Femur (tissue), 1 donor: ENCODE measurements at places on chromosomes 7 and 10.

- DNase-seq, result no peak
These were observed 261.1 kb upstream of the CSTF2T start for GRCh38 chr10:51960494-51960895.

GRCh38 chr7:135537905-135538304 is 19.8 kb upstream of the NUP205 start:
- no peak for DNase-seq

- no peak for DNase-seq
These were observed 178.9 kb upstream of the TMEM106B start for GRCh38 chr7:12032146-12032545.

DNA sequence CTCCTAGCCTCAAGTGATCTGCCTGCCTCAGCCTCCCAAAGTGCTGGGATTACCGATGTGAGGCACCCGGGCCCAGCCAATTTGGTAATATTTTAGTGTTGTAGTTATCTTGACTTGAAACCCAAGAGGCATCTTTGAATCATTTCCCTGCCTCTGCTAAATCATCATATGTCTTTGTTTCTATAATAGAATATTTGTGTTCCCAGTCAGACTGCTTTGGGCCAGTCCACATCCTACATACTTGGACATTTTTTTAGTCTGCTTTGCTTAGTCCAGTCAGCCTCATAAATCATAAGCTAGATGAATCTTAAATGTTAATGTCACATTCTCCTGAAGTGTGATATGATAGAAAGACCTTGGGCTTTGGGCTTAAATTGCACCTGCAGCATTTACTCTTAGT is 5.9 kb downstream of the STAM start:
- no peak for DNase-seq

DNA sequence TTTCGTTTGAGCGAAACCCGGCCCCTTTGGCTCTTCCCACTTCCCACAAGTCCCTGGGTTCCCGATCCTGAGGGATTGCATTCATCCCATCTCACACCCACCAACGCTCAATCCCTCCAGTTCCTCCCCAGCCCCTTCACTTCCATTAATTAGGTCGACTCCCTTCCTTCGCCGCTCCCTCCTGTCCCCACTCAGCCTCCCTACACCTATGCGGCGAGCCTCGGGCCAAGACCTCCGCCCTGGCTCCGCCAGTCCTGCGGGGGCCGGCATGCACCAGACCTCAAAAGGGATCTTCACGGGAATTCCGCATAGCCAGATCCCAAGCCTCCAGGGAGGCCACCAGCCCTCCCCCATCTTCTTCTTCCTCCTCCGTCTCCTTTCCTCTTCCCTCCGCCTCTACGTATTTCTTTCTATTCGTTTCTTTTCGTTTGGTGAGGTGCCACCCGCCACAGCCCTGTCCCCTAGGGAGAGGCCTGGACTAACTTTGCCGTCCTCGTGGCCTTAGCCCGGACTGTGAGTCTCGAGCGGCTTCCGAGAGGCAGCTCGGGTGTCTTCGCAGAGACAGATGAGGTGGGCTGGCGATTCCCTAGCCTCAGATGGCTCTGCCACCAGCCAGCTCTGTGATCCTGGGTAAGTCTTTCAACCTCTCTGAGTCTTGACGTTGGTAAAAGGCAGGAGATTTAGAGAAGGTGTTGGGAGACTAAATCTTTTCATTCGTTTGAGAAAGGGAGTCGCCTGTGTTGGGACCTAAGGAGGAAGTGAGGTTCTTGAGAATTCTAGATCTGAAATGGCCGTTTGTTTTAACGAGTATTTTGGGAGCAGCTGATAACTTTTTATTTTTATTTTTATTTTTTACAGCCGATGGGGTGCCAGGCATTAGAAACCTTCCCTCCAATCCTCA is 8.1 kb upstream of the LBX1 start:
- DNase-seq, result no peak

- DNase-seq, result no peak
These were observed 85.4 kb downstream of the MKX start for GRCh38 chr10:27660268-27660667.

DNA sequence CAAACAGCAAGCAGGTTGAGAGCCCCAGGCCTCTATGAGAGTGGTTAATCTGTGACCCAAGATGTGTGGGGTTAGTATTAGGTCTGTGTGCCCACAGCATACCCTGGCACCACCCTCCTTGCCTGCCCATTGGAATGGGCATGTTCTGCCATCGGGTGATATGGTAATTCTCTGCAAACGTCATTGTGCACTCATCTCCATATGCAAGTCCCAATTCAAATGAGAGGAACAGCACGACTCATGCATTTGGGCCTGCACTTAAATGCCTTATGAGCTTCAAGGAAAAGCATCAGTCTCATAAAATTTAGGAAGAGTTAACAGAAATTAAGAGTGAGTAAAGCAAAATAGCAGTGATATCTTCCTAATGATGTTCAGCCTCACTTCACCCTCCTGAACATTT is 133.9 kb upstream of the FGFR2 start:
- no peak for DNase-seq

- no peak for DNase-seq
These were observed 173.9 kb upstream of the GRB10 start for GRCh38 chr7:50956522-50957155.

DNA sequence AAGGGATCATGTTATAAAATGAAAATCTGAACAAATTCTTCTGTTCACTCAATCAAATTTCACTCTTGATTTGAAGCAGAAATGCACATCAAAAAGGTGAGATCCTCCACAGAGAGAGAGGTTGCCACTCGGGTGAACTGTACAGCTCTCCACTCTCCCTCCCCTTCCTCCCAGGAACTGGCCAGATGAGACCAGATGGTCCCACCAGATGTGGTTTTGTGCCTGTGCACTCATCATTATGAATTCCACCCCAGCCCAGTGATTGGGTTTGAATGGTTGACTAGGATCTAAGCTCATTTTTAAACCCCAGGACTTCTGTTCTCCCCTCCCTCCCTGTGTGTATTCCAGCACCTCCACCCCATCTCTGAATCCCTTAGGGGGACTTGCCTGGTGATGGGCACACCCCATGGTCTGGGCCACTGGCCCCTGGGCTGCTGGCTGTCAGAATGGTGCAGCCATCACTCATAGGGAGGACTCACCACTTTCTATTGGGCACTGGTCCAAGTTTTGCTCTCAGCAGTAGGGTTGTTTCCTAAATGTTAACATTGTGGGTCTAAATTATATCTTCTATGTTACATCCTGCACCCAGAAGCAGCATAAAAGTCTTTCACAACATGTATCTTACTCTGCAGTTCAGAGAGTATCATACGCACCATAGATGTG is 393.1 kb downstream of the TNS3 start:
- no peak for DNase-seq

GRCh38 chr10:5975641-5976473 is 1.5 kb downstream of the IL15RA start:
- DNase-seq, result no peak

DNA sequence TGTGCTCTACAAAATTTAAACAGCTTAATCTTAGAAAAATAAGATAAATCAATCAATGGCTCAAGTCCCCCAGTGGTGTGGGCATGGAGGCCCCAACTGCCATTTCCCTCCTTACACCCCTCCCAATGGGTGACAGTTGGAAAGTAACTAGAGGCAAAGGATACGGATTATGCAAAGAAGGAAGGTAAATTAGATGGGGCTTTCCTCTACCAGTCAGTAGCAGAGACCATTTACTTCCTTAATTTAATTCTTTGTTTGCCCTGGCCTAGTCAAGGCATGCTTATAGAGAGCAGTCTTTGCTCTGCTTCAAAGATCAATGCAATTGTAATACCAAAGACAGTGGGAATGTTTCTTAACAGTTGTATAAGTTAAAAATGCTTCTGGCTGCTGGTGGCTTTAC is 63.3 kb upstream of the PAPSS2 start:
- DNase-seq, result no peak

GRCh38 chr7:13946181-13946580 is 43.3 kb downstream of the ETV1 start:
- no peak for DNase-seq

- no peak for DNase-seq
These were observed 320.5 kb downstream of the PHF14 start for GRCh38 chr7:11294218-11294617.

- DNase-seq, result no peak
These were observed 114.5 kb downstream of the NKX6-2 start for GRCh38 chr10:132671228-132672154.

DNA sequence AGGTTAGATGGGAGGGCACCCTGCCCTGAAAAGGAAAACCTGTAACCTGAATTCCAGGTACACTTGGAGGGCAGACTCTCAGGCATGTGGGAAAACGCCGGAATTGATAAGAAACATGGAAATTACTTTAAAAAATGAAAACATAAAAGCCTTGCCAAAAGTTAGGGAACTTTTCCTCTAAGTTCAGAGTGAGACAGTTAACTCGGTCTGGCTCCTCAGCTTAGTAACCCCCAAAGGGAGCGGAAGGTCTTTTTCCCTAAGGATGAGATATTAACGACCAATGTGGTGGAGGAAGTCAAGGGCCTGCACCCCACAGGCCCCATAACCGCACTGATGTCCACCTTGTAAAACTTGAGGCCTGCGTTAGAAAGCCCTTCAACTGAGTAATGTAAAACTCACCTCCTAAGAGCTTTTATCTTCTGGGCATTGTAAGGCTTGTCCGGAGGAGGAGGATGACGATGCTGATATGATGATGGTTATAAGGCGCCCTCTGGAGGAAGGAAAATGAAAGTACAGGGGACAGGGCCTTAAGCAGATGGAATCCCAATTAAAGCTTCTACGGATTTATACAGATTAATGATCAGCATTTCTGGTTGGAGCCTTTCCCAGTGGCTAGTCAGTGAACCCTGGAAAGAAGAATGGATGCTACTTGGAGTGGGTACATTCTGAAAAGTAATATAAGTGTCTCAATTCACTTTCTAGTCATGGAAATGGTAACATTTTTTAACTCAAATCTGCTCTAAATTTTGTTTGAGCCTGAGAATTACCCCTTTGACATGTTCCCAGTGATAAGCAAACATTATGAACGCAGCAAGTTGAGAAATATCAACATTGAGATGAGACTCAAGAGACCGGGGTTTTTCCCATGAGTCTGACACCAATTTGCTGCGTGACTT is 694 bp downstream of the COL1A2 start:
- peak; percentile 80 for DNase-seq

GRCh38 chr10:53664282-53665019 is 891.9 kb upstream of the MBL2 start:
- peak; percentile 32 for DNase-seq

GRCh38 chr7:99109108-99110051 is 34.5 kb downstream of the SMURF1 start:
- DNase-seq, result no peak
